ENCODE measurements at places on chromosomes 16 and 17.

GRCh38 chr17:64781810-64782555 is 119.9 kb upstream of the SMURF2 start:
- DNase-seq, result no peak

DNA sequence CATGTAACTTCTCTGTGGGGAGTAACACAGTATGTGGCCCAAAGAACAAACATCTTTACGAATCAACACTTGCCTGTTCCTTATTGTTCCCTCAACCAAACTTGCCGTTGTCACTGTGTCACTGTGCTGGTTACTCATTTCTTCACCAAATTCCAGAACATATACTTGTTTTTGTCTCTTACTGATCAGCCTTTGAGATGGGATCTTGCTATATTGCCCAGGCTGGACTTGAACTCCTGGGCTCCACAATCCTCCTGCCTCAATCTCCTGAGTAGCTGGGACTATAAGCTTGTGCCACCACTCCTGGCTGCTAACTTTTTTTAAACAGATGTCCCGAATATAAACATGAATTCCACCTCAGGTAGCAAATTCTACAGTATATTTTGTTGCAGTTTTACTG is 115.1 kb downstream of the PARN start:
- no peak for DNase-seq

- DNase-seq, result no peak
These were observed 580 bp downstream of the TANC2 start for GRCh38 chr17:62966426-62967204.

- DNase-seq, result no peak
These were observed 33.5 kb downstream of the C16orf87 start for GRCh38 chr16:46797501-46797900.

DNA sequence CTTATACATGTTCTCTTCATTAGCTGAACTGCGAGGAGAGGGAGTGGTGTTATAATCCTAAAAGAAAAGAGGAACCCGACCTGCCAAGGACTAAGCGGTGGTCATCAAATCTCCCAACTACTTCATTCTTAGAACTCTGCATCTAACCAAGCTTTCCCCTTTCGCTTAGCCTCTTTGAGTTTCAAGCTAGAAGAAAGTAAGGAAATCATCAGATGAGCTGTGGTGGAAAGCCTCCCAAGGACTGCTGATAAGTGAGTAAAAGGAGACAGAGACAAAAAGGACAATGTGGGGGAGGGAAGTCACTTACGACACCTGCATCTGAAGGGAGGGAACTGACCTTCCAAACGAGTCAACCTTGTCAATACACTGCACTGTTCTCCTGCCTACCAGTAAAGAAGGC is 121.3 kb downstream of the TRIM37 start:
- no peak for DNase-seq

GRCh38 chr16:71771571-71771970 is 37.1 kb downstream of the AP1G1 start:
- DNase-seq, result no peak

DNA sequence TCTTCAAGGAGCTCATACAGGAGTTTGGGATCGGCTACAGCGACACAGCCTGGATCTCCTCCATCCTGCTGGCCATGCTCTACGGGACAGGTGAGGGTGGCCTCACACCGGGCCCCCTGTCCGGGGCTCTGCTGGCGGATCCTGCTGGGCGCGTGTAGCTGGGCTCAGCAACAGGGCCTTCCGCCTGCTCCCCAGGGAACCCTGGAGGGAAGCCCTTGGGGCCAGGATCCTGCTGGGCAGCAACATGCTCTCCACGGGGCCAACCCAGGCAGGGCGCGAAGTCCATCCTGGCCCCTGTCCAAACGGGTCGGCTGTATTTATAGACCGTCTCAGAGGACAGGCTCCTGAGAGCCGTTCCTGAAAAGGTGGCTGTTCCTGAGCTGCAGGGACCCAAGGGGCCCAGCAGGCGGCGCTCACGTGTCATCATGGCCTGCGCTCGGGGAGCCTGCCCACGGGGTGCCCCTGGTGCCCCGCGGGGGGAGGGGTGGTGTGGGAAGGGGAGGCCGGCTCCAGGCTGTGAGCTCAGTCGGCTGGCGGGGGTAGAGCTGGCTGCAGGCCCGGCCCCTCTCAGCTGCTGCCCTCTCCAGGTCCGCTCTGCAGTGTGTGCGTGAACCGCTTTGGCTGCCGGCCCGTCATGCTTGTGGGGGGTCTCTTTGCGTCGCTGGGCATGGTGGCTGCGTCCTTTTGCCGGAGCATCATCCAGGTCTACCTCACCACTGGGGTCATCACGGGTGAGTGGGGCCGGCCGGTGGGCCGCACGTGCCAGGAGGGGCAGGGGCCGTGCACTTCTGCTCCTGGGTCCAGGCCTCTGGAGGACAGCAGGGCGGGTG is 7.5 kb downstream of the SLC16A3 start:
- no peak for DNase-seq

- DNase-seq, result no peak
These were observed 1.0 kb downstream of the ZNF319 start for GRCh38 chr16:57999366-57999970.

DNA sequence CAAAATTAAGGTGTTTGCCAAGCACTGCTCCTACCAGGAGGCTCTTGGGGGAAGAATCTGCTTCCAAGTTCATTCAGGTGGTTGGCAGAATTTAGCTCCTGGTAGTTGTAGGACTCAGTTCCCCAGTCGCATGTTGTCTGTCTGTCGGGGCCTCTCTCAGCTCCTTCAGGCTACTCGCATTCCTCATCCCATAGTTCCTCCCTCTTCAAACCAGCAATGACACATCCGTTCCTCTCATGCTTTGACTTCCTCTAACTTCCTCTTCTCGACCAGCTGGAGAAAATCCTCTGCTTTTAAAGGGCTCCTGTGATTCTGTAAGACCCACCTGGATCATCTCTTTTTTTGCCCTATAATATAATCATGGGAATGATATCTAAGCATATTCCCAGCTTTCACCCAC is 108.1 kb downstream of the PMP22 start:
- DNase-seq, result no peak

GRCh38 chr16:6846452-6846851 is 486.2 kb upstream of the RBFOX1 start:
- DNase-seq, result no peak

GRCh38 chr17:39634384-39634871 is 2.5 kb upstream of the STARD3 start:
- DNase-seq, result no peak

DNA sequence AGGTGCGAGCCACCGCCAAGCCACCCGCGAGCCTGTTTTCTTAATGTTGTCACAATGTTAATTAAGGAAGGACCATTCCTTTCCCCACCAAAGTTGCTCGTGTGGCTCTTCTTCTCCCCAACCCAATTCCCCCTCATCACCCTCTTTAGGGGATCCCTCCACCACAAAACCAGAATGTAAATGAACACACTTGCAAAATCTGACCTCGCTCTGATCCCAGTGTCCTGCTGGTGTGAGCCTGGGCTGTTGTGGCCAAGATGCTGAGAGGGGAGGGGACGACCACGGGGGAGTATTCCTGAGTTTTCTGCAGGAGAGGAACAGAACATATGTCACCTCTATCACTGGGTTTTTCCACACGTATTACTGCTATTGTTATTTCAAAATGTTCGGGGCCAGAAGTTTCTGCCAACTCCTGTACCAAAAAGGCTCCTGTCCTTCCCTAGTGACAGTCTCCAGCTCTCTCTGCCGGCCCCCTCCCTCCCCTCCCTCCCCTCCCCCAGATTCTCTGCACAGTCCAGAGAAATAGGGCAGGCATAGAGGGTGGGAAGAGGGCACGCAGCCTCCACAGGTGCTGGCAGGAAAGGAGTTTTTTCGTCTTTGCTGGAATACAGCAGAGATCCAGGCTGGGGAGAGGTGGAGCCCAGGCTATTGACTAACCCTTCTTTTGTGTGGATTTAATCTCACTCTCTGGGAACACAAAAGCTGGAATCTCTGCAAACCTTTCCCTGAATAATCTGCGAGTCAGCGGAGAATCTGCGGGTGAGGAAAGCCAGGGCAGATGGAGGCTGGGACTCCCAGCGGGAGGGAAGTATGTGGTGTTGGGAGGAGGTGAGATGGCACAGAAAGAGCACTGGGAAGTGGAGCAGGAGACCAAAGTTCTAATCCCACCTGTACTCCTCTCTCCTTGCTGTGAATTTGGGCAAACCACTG is 4.5 kb upstream of the CA4 start:
- no peak for DNase-seq

GRCh38 chr16:85995541-85996423 is 96.8 kb downstream of the IRF8 start:
- DNase-seq, result no peak

GRCh38 chr16:27293343-27293742 is 20.4 kb upstream of the IL4R start:
- no peak for DNase-seq

- peak; percentile 80 for DNase-seq
These were observed 18.5 kb upstream of the NAGLU start for GRCh38 chr17:42517516-42517915.

GRCh38 chr17:72931635-72932034 is 160.9 kb downstream of the SLC39A11 start:
- no peak for DNase-seq

DNA sequence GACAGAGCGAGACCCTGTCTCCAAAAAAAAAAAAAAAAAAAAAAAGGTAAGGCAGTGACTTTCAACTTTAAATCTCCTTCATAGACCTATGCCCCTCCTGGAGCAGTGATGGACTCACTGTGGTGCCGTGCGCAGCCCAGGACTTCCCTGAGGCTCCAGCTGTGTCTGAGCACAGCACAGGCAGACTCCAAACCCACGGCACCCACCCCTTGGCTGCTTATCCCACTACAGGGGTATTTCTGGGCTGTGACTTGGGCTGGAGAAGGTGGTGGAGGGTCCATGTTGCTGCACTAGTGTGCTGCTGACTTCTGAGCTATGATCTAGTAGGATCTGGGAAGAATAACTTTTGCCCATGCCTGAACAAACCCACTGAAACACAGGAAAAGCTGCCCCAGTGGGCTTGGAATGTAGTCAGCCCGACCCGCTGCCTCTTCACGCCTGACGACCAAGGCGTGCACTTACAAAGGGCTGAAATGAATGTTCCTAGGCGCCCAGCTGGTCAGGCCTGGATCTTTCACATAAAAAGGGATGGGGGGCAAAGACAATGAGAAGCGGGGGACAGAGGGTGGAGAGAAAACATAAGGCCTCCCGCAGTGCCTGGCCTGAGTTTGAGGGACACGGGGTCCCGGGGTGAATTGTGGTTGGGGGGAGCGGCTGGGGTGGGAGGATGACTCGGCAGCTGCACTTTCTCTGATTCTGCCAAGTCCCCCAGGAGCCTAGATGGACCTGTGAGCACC is 83.0 kb downstream of the IRF8 start:
- no peak for DNase-seq

DNA sequence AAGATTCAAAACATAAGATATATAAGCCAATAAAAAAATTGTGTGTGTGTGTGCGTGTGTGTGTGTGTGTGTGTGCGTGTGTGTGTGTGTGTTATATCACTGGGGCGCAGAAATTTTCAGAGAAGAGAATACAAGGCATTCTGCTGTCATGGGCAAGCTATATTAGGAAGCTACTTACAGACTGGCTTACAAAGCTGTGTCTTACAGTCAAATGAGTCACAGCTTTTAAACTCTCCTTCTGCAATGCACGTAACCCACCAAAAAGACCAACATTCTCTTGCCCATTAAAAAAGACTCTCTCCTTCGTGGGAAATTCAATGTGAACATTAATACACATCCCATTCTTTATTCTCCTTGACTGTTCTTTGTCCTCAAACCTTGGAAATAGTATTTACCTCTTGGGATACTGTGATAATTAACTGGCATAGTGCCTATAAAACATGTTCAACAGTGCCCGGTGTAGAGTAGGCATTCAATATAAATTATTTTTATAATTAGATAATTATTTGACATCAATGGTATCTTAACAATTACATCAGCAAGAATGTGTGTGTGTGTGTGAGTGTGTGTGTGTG is 860.4 kb upstream of the SOX9 start:
- no peak for DNase-seq

- no peak for DNase-seq
These were observed 19.0 kb downstream of the ADAD2 start for GRCh38 chr16:84209989-84210388.

GRCh38 chr17:78442648-78443218 is 64.3 kb downstream of the PGS1 start:
- DNase-seq, result no peak

- DNase-seq, result no peak
These were observed 671.1 kb downstream of the WWOX start for GRCh38 chr16:78770353-78771091.

GRCh38 chr16:89360760-89361435 is 129.5 kb downstream of the ANKRD11 start:
- no peak for DNase-seq

- no peak for DNase-seq
These were observed 478.7 kb downstream of the CDH13 start for GRCh38 chr16:83105279-83106077.

DNA sequence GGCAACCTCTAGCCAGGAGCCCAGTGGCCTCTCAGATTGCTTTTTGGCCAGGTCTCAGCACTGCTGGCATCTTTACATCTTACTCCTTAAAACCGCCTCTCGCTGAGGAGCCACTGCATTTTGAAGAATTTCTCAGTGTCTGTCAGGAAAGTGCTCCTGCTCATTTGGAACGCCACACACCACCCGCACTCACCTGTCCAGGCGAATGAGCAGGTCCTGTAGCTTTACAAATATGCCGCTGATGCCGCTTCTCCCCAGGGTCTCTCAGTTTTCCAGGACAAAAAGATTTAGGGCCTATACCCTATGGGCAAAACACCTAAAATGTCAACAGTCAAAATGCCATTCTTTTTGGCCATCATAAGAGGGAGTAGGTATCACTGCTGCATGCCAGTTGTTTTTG is 22.1 kb downstream of the CYB561 start:
- no peak for DNase-seq

DNA sequence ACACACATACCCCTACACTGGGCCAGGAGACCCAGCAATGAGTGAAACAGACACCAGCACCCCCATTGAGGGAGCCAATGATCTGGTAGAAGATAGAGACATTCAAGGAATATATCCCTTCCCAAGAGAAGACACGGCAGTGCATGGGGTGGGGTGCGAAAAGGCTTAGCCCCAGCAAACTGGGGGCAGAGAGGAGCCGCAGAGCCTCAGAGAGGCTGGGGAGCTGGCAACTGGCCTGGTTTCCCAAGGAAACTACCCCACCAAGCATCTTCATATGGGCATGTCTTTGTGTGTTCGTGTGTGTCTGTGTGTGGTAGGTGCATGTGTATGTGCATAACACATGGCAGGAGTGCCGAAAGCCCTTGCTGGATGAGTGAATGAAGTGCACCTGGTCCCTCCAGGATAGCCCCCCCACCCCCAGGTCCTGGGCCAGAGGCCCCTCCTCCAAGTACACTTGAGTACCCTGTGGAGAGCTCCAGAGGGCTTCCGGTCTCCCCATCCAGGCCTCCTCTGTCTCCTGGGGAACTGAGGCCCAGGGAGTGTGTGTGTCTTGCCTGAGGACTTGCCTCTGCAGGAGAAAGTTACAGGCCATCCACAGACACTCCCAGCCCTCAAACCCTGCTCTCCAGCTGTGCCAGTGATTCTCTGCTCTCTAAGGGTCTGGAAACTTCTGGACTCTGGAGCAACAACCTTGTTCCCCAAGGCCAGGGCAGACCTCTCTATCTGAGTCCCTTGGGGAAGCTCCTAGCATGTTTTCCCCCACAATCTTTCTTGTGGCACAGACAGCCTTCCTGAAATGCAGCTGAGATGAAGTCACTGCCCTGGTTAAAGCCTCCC is 15.9 kb downstream of the TBX2 start:
- DNase-seq, result no peak

GRCh38 chr16:31301708-31302400 is 42.1 kb downstream of the ITGAM start:
- DNase-seq, result no peak

All from HFF-Myc (cell line).